ENCODE measurements at places on chromosomes 16 and 17.
A peak's percentile ranks its signal among the peaks of the same experiment; 100 is the strongest.

DNA sequence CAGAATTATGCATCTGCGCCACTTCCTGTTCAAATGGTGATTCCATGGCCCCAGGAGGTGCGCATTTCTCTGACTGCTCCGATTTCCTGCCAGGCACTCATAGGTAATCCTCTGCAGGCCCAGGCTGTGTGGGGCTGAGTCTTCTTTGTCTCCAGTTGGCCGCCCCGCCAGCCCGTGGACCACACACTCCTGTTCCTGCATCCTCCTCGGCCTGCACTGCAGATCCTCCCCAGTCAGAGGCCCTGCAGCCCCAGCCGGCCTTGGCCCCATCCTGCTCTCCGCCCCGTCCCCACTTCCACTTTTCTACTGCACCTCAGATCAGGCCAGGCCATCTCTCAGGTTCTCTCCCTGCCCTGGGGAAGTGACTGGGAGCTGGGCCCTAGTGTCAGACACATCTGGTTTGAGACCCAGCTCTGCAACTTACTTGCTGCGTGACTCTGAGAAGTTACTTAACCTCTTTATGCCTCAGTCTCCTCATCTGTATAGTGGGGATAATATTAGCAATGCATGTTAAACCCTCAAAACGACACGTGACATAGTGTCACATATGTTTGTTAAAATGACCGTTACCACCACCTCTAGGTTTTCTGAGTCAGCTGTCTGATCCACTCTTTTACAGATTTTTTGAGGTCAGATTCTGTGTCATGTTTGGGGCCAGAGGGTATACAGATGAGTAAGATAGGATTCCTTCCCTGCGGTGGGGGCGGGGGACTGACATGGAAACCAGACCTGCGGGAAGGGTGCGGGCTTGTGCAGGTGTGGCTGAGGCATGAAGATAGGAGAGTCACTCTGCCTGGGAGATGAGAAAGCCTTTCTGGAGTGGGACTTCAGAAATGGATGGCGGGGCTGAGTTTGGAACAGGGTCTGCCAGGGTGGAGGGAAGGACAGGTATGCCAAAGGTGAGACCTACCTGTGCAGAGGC lies 12.8 kb downstream of the RAB11FIP4 start:
- DNase-seq: no peak

GRCh38 chr16:12793120-12793864 lies 10.4 kb downstream of the CPPED1 start:
- DNase-seq: no peak

DNA sequence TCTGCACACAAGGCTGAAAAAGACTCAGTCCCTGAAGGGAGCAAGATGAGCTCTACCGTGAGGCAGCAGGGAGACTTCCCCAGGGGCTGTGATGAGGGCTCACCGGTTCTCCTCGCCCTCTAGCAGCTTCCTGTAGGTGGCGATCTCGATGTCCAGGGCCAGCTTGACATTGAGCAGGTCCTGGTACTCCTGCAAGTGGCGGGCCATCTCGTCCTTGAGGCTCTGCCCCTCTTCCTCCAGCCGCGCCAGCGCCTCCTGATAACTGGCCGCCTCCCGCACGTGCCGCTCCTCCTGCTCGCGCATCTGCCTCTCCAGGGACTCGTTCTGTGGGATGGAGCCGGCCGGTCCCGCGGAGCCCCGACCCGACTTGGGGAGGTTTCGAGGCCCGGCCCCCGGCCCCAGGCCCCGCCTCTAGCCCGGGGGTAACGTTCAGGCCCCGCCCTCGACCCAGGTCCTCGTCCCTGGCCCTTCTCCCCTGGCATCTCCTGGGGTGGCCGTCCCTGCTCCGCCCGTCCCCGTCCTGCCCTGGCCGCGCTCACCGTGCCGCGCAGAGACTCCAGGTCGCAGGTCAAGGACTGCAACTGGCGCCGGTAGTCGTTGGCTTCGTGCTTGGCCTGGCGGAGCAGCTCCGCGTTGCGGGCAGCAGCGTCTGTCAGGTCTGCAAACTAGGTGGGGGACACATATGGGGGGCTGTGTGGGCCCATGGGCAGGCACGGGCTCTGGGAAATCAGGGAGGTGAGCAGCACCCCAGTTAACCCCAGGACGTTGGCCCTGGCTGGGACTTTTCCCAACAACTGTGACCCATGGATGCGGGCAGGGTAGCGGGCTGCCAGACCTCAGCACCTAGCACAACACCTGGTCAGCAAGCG lies 3.9 kb downstream of the GFAP start:
- peak; percentile 55 for DNase-seq

GRCh38 chr17:57395721-57396321 lies 139.5 kb downstream of the MSI2 start:
- no peak for DNase-seq

GRCh38 chr16:70391881-70392481 lies 45.3 kb downstream of the DDX19A start:
- DNase-seq: peak; percentile 79

DNA sequence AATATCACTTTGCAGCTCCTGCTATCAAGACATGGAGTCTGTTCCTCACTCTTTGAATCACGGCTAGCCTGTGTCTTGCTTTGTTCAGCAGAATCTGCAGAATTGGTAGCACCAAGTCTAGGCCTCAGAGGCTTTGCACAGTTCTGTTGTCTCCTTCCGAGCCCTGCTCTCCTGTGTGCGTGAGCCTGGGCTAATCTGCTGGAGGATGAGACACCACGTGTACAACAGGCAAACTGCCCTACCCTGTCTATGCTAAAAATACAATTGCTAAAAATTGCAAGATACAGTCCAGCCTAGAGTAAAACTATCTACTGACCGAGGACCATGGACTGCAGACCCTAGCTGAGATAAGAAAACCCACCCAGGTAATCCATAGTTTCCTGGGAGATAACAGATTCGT lies 484.7 kb downstream of the NPIPA7 start:
- DNase-seq: no peak

DNA sequence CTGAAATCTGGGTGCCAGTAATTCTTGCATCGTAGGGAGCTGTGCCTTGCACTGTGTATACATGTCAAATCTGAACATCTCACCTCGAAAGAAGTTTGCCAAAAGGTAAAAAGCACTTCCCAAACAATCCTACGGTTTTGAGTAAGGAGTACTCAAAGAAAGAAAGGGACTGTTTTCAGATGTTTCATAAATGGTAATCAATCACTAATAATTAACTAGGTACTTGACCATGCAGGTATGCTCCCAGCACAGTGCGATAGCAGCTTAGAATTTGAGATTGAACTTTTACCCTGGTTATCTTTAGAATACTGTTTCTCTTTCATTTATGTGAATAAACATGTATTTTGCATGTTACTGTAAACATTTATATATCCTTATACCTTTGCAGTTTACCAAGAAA lies 39.0 kb downstream of the PRKCA start:
- DNase-seq: no peak

DNA sequence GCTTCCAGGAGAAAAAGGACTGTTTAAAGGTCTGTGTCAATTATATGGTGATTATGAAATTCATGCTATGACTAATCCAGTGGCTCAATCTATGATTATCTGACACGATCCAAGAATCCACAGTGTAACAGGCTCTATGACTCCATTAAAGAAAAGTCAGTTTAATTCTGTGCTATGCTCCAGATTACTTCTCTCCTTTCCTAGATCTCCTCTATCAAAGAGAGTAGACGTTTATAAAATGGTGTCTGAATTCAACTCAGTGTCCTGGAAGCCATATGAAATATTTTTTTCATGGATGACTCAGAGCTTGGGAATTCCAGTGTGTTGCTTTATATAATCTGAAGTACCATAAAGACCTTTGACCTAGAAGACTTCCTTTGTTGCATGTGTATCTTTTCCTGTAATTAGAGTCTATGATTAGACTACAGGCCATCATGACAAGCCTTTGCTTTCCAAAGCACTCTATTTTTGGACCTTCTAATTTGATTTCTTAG lies 27.0 kb upstream of the NF1 start:
- peak; percentile 91 for DNase-seq

- DNase-seq: peak; percentile 76
Measured at GRCh38 chr17:75325827-75326225, 36.6 kb upstream of the SLC25A19 start.

DNA sequence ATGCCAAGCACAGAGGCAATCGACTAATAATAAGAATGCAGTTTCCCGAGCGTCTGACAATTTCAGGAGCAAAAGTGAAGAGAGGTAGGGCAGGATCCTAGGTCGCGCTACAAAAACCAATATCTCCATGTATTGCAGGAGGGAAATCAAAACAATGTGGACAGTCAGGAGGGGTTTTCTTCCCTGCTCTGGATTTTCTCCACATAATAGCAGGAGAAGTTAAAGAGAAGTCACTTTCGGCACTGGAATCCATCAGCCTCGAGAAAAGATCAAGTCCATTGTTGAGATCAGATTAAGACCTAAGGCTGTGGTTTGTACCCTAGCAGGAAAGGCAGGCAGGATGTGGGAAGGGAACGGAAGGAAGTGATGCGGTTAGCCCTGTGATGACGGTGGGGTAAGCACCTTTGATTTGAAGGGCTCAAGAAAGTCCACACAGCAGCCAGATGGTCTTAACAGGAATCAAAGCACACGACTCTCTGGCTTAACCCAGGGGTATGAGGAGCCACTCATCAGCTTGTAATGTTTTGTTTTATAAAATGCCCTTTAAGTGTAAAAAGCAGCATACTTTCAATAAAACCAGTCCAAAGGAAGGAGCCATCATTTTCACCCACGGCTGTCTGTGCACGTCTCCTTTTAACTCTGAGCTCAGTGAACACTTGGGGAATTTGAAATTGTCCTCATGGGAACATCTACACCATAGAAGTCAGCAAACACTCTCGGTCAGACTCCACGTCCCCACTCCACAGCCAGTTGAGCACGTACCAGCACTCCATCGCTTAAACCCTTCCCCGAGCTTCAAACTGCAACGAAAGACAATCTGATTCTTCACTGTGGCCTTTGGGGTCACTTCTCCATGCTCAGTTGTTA lies 15.8 kb upstream of the AKTIP start:
- peak; percentile 76 for DNase-seq

GRCh38 chr16:68362262-68362913 lies 51.6 kb downstream of the PRMT7 start:
- DNase-seq: no peak

- no peak for DNase-seq
Measured at GRCh38 chr17:79203016-79203415, 128.4 kb downstream of the ENGASE start.

DNA sequence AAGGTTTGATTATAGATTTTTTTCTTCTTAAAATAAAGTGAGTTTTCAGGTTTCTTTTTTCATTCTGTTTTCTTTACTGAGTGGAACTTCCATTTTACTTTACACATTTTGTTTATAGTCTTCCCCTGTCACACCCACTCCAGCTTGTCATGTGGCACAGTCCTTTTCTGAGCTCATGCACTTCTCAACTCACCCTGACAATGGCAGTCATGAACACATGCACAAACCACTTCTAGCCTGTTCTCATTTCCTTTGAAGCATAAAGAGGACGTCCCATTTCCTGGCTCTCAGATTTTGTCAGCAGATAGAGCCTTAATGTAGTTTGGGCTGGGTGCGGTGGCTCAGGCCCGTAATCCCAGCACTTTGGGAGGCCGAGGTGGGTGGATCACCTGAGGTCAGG lies 168.0 kb downstream of the AHSP start:
- DNase-seq: no peak

DNA sequence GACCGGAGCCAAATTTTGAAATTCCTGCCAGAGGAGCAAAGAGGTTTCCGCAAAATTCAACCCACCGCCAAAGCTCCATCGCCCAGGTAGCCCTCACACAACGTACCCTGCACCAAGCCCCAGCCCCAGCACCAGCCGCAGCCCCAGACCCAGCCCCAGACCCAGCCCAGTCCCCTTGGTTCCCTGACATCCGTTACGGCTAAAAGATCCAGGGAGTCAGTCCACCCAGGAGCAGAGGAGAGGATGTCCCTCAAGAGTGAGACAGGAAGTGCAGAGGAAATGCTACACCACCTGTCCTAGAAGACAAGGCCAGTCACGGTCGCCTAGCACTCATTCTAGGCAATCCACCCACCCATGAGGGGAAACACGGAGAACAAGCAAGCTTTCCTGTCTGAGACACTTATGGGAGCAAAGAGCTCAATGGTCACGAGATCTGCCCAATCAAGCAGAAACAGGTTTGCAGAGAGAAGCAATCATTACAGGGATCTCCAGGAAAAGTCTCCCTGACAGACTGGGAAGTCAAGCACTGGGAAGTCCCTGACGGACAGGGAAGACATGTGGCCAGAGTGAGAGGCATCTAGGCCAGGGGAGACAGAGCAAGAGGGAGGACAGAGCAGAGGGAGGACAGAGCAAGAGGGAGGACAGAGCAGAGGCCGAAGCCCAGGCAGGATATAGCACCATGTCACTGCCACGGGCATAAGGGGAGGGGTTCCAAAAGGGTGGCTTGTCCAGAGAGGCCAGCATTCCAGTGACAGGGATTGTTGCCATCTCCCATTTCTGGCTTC lies 15.0 kb upstream of the KCNJ18 start:
- DNase-seq: no peak

GRCh38 chr17:82697808-82698064 lies 762 bp downstream of the RAB40B start:
- DNase-seq: no peak

DNA sequence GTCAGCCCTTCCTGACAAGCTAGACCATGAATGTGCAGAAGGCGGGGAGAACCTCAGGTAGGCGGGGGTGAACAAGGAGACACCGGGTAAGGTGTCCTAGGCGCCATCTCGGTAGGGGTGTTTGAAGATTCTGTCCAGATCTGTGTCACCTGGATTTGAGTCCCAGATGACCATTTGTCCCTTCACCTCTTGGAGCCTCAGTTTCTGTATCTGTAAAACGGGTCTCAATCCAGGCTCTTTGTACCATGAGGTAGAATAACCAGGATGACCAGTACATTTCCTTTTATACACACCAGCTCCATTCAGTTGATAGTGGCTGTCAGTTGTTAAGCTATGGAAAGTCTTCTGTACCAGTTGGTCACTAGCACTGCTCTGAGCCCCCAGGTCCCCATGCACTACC lies 86.7 kb downstream of the ABCC6 start:
- no peak for DNase-seq

GRCh38 chr16:84329843-84330684 lies 35.4 kb downstream of the WFDC1 start:
- DNase-seq: no peak

- no peak for DNase-seq
Measured at GRCh38 chr17:45751466-45751865, 32.7 kb upstream of the CRHR1 start.

GRCh38 chr16:21228361-21228872 lies 5.1 kb upstream of the ANKS4B start:
- DNase-seq: no peak

GRCh38 chr17:66711881-66712321 lies 123.0 kb upstream of the CACNG5 start:
- DNase-seq: no peak

Data from fibroblast of skin of right biceps (primary cell).